ENCODE measurements at places on chromosomes 7 and 10.

- DNase-seq: peak; percentile 5
Measured at GRCh38 chr7:48389977-48390376, 218.7 kb downstream of the ABCA13 start.

DNA sequence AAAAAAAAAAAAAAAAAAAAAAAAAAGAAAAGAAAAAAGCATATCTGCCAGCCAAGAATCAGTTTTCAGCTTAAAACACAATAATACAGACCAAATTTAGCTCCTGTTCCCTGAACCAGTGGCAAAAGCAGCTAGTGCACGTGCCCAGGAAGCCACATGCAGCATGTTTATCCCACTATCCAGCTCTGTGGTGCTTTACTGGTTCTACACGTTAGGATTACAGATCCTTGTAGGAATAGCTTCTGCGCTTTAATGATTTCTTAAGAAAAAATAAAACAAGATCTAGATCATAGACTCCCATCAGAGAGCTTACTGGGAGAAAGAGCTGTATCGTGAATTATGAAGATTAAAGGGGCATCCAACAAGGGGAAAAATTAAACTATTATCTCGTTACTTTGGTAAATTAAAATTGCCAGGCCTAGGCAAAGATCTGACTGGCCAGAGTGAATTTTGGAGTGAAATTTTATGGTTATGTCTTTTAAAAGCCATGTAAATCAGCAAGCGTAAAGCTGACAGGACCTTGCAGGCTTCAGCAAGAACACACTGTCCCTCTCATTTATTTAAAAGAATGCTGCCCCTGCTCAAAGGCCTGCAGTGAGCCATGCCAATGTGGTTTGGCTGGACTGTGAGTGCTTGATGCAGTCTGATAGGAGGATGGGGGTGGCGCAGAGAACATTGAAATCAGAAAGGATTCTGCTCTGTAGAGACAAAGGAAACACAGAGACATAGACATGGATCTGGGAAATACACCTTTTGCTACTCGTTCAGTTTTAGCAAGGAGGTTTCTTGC is 177.3 kb upstream of the PHYHIPL start:
- no peak for DNase-seq

DNA sequence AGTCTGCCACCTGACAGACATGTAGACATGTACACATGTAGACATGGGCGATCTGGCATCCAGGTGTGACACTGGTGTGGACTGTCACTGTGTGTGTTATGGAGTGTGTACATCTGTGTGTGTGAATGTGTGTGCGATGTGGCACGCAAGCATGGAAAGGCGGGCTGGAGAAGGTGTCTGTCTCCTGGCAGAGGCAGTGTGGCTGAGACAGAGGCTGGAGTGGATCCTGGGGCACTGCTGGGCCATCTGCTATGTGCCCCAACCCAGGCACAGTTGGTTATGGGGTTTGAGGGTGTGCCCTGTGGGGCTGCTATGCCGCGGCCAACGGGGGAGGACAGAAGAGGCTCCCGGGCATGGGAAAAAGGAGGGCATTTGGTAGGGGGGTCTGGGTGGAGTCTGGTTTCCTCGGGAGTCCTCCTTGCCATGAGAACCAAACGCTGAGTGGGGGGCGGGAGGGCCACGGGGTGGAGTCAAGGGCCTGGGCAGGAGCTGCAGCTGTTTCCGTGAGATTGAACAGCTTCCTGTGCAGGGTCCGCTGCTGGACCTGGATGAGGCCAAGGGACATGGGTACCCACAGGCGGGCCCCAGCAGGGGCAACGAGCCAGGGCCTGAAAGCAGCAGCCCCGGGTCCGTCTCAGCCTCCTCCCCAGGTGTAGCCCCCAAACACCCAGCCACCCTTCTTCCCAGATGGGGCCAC is 1.3 kb downstream of the ELN start:
- DNase-seq: no peak

DNA sequence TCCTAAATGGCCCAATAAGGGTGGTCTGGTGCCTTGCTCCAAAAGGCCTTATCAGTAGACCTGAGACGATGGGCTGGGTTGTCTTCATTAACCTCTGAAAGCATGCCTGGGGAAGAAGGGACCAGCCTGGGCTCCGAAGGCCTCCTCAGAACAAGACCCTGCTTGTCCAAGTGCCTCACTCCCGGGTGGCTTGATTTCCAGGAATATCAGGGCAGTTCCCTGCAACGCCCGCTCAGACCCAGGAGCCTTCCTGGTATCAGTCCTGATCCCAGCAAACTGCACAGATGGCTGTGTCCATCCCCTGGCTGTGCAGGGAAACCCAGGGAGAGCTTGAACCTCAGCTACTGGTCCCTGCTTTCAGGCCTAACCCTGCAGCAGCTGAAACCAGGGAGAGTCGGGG is 49.9 kb upstream of the CUX1 start:
- no peak for DNase-seq

DNA sequence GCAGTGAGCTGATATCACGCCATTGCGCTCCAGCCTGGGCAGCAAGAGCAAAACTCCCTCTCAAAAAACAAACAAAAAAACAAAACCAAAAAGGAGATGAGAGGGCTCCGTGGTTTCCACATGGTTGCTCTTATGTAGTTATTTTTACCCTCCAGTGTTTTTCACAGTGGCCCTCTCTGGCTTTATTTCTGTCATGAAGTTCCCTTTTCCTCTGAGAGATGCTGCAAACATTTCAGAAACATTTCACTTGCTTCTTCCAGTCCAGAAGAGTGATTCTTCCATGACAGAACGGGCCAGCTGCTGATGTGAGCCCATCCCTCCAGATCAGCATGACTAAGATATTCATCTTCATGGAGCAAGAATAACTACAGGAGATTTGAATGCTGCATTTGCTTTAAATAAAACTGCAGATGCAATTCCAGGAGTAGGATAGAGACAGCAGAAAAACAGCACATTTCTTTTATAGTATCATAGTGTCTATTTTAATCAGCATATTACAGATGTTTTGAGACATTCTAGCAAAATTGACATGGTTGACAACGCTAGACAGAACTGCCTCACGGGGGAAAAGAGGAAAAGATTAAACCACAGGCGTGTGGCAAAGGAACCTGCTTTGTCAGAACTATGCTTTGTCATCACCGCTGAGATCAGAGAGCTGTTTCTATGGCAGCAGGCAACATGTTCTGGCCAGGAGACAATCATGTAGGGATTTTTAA is 40.3 kb downstream of the NRCAM start:
- peak; percentile 32 for DNase-seq

- no peak for DNase-seq
Measured at GRCh38 chr10:92662848-92663247, 26.9 kb upstream of the HHEX start.

DNA sequence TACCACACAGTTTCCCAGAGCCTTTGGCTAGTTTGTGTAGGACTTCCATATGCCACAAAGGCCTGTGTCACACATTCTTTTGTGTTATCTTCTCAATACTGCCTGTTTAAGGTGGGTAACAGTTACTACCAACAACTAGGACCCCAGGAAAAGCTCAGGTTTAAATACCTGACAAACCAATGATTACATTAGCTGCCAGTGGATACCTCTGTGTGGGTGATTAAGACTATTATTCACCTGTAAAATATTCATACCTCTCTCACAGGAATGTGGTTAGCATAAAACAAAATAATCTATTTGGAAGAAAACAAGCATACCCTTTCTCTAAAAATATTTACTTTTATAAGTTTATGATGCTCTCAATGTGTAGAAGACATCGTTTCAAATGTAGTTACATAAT is 1007.7 kb downstream of the NRG3 start:
- no peak for DNase-seq

GRCh38 chr10:76043261-76043660 is 611.8 kb downstream of the LRMDA start:
- DNase-seq: no peak

DNA sequence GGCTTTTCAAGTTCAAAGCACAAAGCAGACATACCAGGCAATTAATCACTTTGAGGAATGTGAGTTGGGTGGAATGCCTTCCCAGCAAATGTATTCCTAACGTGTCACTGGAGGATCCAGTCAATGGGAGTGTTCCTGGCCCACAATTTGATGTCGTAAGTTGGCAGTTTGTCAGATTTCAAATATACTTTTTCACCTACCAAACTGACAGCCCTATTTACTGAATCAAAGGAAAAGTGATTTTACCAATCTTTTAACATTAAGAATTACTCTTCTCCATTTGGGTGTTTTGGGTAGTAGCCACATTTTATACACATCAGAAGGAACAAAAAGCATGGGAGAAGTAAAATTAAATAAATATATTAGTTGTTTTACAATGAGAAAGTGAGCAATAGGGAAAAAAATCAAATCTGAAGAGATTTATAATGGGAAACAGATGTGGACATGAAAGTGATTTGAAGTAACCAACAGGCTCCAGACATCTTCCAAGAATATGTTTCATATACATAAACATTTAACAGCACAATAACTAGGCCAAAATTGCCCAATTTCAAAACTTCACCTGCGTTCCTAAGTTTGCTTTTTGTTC is 222.9 kb downstream of the MTERF1 start:
- DNase-seq: peak; percentile 99

DNA sequence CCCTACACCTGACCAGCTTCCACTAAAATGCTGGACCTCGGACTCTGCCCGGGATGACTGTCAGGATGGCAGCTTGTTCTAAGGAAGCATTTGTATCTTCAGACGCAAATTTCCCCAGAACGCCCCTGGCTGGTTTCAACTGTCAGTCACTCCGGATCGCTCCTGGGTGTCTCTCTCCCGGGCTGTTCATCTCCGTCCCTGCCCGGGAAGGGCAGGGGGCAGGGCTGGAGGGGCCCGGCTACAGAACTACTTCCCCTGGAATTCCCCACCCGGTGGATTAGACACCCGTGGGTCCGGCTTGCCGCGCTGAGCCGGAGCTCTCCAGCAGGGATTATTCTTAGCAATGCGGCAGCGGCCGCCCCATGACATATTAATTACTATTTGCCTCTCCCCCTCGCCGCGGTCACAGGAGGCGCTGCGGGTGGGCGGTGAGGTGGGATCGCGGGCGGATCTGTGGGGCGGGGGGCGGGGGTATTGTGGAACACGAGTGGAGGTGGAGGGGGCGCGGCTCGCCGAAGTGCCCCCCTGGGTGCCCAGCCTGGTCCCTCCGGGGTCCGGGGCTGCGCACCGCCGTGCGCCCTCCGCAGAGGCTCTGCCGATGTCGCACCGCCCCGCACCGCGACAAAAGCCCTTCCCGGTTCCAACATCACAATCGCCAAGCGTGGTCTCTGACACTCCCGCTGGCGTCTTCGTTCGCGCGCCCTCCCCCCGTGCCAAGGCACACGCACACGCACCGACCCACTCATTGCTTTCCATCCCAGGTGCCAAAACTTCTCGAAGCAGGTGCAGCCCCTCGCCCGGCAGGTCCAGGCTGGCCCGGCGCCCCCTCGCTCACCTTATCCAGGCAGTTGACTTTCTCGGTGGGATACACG is 276.1 kb upstream of the NEBL start:
- no peak for DNase-seq

GRCh38 chr10:98128802-98129201 is 5.7 kb upstream of the R3HCC1L start:
- no peak for DNase-seq

DNA sequence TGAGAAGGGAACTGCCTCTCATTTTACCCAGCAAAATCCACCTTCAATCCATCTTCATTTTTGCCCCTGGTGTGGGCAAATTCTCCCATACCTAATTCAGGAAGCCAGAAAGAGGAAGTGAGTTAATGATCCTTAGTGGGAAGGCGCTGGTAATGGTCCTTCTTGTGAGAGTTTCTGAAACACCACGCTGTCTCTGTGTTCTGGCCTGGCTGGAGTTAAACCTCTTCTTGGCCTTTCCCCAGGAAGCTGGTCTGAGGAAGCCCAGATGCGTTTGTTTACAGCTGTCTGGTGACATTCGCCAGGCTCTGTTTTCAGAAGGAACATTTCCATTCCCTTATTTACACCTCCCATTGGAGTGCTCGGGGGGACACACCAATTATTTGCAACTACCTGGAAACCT is 24.3 kb downstream of the HTRA1 start:
- DNase-seq: no peak

DNA sequence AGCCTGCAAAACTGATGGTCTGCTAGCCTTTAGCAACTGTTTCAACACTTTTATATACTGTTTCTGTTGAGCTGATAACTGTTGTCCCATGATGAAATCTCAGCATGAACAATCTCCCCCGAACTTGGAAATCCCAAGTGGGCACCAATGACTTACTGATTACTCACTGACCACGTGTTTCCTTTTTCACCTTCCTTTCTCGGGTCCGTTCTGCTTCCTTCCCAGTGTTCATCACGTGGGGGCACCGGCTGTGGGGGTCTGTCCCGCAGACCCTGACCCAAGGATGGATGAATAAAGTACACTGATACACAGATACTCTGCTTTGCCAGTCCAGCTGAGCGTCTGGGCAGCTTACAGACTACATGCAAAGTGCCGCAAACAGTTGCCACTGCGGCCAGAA is 39.0 kb upstream of the RASGEF1A start:
- DNase-seq: peak; percentile 13

GRCh38 chr10:31315453-31315852 is 3.6 kb upstream of the ZEB1 start:
- peak; percentile 62 for DNase-seq

DNA sequence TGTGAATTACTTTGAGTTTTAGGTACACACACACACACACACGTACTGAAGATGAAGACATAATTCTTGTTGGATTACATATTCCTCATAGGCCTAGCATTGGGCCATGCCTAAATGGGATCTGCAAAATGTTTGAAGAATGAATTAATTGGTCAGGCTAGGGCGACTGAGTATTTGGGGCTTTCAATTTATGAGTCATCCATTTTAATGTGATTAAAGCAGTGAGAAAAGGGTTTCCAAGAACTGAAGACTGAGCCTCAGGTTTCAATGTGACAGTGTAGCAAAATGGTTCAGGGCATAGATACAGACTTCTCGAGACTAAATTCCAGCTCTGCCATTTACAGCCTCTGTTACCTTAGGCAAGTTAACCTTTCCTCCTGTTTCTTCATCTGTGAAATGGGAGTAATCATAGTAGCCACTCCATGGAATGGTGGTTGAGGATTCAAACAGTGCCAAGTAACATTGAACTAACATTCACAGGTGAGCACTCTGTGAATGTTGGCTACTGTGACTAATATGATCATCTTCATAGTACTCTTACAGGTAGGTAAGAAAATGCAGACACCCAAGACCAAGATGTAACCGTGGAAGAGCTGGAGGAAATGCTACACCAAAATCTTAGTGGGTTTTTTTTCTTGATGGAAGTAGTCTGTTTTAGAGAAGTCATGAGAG is 7.6 kb downstream of the BPGM start:
- no peak for DNase-seq
